Left ventricle myocardium superior (tissue), 1 donor: ENCODE measurements at places on chromosomes 11 and 22.

DNA sequence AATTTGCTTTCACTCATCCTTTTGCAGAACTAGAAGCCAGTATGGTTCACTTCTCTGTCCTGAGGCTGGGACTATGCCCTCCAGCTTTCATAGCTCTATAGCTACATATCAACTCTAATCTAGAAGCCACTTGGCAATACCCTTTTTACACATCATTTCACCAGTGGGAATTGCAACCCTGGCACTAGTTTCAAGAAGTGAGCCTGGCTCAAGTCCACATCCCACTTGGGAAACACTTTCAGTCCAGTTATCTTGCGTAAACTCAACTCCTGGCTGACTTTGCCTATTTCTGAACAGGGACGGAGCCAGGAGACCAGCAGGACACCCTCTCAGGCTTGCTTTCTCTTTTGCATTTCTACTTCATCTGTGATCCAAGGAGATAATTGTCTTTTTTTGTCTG is 19.9 kb upstream of the FAT3 start:
- peak; percentile 23 for DNase-seq

DNA sequence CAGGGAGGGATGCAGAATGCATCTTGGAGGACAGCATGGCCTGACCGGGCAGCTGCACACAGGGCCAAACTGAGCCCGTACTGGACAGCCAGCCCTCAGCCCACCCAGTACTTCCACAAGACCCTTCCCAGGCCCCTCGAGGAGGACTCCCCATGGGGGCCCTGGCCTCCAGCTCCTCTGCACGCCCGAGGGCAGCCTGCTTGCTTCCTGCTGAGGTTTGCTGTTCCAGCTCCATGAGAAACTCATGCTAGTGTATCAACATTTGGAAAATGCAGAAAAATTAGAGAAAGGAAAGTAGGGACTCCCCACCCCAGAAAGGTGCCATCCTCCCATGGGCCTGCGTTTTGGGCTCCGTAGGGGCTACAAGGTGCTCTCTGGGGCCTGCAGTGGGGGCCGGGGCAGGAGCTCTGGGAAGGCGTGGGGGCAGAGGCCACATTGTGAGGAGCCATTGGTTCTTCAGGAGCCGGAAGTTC is 21.3 kb upstream of the CCDC188 start:
- no peak for DNase-seq

DNA sequence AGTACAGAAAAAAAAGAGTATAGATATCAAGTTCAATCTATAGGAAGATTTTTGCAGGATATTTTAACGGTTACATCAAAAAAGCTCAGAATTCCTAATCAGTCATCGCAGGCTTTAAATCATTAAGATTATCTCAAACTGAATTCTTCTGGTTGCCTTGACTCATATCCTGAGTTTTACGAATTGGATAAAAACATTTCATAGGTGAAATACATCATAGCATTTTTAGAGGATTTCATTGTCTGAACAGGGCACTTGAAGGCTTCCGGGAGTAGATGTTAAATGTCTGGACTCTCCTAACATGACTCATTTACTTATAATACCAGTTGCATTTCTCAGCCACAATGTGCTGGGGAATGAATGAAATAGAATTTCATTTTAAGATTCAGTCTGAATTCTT is 2216.6 kb upstream of the RAG2 start:
- DNase-seq: no peak

DNA sequence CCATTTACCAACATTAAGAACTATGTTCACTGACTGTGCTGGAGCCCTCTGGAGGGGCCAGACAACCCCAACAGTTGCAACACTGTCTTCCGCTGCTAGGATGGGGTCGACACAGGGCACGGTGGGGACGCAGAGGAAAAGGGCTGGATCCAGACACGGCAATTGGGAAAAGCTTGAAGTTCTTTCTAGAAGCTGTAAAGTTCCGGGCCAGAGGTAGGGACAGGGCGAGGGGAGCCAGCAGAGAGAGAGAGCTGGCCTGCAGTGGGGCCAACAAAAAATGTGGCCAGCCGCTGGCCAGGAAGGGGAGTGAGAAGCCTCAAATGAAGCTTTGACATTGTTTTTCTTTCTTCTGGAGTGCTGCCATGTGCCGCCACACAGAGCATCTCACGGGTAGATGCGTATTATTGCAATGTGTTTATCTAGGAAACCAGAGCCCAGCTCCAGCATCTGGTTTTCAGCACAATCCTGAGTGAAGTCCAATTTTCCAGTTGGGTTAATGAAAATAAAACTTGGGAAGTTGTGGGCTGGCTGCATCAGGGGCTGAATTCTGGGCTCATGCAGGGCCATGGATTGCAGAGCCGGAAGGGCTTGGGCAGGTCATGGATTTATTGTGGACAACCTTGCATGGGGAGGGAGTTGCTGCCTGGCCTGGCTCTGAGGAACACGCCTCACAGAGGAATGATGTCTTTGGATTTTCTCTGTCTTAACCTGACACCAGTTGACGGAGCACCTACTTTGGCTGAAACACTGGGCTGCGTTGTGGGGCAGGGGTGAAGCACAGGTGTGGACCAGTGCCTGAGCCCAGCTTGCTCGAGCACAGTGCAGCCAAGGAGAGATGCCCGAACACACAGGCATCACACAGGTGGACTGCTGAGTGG is 67.6 kb upstream of the AMPD3 start:
- DNase-seq: peak; percentile 69

- peak; percentile 69 for DNase-seq
Measured at GRCh38 chr11:67352546-67353316, 615 bp downstream of the POLD4 start.

DNA sequence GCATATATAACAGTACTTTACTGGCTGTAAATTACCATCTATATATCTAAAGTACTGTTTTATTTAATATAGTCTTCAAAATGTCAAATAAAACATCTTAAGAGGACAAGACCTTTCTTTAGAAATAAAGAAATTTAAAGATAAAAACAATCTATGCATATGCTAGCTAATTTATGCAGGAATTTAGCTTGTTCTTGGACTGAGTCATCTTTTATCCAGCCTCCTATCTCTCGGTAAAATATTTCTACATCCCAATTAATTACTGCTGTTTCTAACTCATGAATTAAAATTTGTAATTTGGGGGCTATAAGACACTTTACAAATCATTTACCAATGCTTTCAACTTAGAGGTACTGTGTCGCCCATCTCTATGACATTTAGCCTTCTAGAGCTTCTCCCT is 72.8 kb upstream of the DDI1 start:
- DNase-seq: no peak

GRCh38 chr11:43581370-43582023 is 99.0 kb upstream of the HSD17B12 start:
- no peak for DNase-seq

DNA sequence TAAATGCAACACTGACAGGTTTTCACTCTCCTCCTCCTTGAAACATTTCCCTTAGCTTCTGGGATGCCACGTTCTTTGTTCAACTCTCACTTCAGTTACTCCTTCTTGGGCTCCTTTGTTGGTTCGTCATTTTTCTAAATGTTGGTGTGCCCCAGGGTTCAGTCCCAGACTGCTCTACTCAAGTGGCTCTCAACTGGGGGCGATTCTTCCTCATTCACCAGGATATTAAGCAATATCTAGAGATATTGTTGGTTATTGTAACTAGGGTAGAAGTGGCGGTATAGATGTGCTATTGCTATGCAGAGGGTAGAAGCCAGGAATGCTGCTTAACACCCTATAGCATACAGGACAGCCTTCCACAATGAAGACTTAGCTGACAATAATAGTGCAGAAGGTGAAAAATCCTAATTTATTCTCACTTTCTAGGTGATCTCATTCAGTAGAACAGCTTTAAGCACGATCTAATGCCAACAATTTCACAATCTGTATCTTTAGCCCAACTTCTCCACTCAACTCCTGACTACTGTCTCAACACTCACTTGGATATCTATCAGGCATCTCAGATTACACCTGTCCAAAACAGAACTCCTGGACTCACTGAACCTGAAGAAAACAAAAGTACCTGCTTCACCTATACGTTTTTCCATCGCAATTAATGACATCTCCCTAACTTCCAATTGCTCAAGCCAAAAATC is 4.6 kb downstream of the NUP160 start:
- DNase-seq: no peak

DNA sequence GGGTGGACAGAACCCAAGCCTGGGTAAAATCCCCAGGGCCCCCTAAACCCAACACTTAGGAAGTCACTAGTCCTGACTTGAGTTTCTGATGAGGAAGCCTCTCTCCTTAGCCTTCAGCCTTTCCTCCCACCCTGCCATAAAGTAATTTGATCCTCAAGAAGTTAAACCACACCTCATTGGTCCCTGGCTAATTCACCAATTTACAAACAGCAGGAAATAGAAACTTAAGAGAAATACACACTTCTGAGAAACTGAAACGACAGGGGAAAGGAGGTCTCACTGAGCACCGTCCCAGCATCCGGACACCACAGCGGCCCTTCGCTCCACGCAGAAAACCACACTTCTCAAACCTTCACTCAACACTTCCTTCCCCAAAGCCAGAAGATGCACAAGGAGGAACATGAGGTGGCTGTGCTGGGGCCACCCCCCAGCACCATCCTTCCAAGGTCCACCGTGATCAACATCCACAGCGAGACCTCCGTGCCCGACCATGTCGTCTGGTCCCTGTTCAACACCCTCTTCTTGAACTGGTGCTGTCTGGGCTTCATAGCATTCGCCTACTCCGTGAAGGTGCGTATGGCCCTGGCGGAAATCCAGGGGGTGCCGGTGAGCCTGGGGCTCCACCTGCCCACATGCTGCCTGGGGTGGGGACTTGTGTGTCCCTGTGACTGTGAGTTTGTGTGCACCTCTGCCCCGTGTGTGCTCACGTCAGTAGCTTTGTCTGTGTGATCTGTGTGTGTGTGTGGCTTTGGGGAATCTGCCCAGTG is at the start of gene IFITM1:
Gene IFITM1, plus strand, starts transcription at position 254 of the 767 bp plus-strand sequence. Its CDS starts 131 bp downstream, at position 385.
- peak; percentile 42 for DNase-seq

DNA sequence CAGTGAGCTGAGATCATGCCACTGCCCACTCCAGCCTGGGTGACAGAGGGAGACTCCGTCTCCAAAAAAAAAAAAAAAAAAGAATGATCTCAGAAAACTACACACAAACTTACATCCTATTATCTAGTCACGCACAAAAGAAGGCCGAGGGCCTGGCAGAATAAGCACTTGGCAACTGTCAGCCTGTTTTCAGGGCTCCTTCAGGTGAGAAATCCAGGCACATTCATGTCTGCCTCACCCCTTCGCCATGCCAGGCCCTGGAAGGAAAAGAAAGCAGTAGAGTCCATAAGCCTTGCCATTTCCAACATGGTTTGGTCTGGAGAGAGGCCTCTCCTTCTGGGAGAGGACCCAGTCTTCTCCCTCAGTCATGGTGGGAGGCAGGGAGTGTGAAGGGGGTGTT is 30.9 kb downstream of the C11orf58 start:
- no peak for DNase-seq

DNA sequence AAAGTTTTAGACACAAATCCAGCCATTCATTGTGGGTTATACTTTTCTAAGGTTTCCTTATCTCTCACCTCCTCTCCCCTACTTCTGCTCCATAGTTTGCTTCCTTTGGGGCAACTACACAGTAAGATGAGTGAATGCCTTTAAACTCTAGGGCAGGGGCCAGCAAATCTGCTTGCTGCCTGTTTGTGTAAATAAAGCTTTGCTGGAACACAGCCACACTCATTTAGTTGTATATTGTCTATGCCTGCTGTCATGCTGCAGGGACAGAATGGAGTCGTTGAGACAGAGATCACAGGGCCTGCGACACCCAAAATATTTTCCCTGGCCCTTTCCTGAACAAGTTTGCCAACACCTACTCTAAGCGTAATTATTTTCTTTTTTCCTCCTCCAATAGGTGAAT is 58.7 kb downstream of the TECTA start:
- no peak for DNase-seq

DNA sequence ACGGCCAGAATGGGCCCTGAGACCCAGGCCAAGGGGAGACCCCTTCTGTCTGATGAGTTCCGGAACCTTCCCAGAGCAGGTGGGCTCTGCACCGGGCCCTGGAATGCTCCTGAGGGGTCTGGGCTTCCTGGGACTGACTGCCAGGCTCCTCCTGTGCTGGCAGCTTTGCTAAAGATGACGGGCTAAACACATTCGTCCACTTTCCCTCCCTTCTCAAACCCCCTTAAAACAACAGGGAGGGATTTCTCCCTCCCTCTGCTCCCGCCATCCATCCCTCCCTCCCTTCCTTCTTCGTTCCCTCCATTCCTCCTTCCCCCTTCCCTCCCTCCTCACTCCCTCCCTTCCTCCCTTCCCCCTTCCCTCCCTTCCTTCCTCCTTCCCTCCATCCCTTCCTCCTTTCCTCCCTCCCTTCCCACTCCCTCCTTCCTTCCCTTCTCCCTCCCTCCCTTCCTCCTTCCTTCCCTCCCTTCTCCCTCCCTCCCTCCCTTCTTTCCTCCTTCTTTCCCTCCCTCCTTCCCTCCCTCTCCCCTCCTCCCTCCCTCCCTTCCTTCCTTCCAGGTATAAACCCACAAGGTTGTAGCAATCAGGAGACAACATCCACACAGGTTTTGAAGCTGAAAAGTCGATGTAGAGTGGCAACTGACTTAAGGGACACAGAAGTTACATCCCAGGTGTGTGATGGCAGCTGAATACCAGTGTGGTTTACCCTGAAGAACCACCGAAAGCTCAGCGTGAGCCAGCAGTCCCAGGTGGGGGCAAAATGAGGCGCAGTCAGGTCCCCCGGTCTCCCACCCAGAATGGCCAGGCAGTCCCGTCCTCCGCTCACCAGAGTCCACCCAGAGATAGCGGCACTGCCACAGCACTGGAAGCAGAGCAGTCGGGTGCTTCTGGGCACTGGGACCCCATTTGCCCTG is 18.8 kb upstream of the MGAT3 start:
- DNase-seq: no peak

- no peak for DNase-seq
Measured at GRCh38 chr11:47109051-47109726, 67.5 kb downstream of the ARFGAP2 start.

GRCh38 chr11:130457623-130458409 is 9.4 kb downstream of the ADAMTS15 start:
- DNase-seq: peak; percentile 78

DNA sequence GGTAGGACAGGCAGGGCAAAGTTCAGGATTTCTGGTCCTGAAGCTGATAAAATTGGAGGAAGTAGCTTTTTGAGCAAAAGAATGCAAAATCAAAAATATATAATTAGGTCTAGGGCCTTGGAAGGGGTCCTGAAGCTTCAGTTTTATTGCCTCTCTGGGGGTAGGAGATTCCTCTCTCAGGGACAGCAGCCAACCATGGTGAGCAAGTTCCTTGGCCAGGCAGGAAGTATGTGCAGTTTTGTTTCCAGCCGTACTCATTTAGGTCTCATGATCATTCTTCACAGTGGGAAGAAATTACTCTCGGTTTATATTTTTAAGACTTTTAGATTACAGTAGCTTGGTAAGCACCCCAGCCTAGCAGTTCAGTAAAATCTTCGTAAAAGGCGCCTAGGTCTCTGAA is 2.9 kb upstream of the RAB38 start:
- DNase-seq: no peak

- DNase-seq: peak; percentile 26
Measured at GRCh38 chr11:3014057-3014938, 22.2 kb upstream of the NAP1L4 start.

- no peak for DNase-seq
Measured at GRCh38 chr11:122872046-122872445, 10.5 kb upstream of the JHY start.

GRCh38 chr22:35742342-35743100 is 24.8 kb downstream of the APOL5 start:
- DNase-seq: no peak
